NCI-H2171 (cell line): ENCODE measurements at places on chromosomes 12 and 14.

DNA sequence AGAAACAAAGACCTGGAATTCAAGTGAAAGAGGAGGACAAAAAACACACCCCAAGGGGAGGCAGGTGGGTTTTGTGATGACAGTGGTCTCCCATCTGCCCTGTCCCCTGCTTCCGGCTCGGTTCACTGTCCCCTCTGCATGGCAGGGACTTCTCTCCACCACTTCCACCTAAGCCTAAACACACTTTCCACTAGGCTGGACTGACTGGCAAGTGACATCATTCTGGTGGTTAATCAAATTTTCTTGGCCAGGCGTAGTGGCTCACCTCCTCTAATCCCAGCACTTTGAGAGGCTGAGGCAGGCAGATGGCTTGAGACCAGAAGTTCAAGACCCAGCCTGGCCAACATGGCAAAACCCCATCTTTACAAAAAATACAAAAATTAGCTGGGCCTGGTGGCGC lies 11.9 kb downstream of the PLEKHG6 start:
- DNase-seq, result no peak

DNA sequence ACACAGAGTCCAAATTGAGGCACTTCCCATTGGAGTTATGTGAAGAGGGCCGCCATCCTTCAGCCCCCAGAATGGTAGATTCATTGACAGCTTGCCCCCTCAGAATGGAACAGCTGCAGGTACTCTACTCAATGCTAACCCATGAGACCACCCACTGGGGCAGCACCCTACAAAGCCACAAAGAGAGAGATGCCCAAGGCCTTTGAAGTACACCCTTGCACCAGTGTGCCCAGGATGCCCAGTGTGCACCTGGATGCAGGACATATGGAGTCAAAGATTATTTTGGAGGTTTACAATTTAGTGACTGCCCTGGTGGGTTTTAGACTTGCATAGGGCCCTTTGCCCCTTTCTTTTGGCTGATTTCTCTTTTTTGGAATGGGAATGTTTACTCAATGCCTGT lies 933.9 kb downstream of the SLC16A7 start:
- DNase-seq, result no peak

DNA sequence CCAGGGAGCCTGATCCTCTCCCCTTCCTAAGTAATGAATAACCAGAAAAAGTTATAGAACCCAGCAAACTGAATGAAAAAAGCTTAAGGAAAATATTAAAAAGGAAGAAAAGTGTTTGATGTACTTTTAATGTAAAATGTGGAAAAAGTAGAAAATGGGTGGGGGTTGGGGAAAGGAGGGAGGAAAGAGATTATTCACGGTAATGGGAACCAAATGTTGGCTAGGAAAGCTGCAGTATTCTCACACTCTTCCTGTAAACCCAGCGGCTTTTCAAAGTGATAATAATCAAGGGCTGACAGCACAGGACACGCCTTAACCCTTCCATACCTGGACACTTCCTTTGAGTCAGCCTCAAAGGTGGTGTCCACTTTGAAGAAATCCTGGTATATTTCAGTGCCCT lies 139.2 kb downstream of the TGFB3 start:
- DNase-seq, result no peak

GRCh38 chr12:6204533-6205143 lies 4.4 kb downstream of the CD9 start:
- no peak for DNase-seq

DNA sequence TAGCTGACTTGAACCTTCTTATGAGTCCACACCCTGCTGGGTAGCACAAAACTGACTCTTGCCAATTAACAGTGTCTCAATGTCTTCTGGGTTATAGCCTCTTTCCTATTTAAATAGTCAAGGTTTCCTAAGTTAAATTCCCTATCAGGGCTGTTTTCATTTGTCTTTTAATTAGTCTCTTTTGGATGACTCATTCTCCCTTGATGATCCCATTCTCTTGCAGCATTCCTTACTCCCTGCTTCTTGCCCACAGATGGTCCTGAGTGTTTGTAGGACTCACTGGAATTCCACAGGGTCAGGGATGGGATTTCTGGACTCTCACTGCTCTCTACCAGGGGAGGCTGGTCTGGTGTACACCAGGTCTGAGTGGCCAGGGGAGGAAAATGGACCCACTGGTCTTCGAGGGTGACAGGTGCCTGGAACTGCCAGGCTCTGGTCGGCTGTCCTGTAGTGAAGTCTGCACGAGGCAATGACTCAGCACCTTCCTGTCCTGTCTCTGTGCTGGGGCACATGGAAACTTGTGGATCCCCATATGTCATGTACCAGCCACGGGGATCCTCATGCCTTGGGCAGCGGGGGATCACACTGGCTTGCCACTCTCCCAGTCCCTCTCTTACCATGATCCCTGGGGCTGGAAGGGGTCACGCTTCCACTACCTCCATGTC lies 236.5 kb upstream of the PELI2 start:
- no peak for DNase-seq

GRCh38 chr12:27191531-27191930 lies 52.6 kb upstream of the STK38L start:
- DNase-seq, result no peak

- DNase-seq, result no peak
Observed at GRCh38 chr12:96392397-96392796, 7.8 kb downstream of the CDK17 start.

DNA sequence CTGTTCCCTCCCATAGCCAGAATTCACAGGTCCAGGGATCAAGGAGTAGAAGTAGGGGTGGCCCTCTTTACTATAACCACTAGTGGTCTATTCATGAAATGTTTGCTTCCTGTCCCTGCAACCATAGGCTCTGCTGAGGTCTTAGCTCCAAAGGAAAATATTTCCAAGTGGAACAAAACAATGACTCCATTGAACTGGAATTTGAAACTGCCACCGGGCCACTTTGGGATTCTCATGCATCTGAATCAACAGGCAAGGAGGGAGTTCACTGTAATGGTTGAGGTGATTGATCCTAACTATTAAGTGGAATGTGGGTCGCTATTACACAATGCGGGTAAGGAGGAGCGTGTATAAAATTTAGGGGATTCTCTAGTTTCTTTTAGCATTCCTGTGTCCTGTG lies 197.0 kb downstream of the ETNK1 start:
- no peak for DNase-seq

DNA sequence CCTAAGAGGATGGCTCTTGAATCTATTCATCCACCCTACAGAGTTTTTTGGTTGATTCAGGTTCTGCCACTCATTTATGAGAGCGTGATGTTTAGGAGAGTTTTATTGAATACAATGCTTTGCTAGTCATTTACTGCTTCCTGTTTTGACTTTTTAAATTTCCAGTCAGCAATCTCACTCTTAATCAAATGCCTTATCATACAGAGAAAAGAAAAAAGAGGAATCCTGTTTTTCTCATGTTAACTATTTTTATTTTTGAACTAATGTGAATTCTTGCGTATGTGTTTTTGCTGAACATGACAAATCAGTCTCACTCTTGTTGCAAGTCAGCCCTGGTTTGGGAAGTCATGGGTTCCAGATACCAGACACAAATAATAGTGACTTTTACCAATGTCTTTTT lies 22.1 kb upstream of the LGMN start:
- no peak for DNase-seq

- no peak for DNase-seq
Observed at GRCh38 chr12:93166541-93167307, 211.0 kb upstream of the NUDT4 start.

- no peak for DNase-seq
Observed at GRCh38 chr12:50040657-50041056, 15.4 kb upstream of the RACGAP1 start.

GRCh38 chr12:32761716-32762115 lies 6.0 kb upstream of the YARS2 start:
- no peak for DNase-seq

DNA sequence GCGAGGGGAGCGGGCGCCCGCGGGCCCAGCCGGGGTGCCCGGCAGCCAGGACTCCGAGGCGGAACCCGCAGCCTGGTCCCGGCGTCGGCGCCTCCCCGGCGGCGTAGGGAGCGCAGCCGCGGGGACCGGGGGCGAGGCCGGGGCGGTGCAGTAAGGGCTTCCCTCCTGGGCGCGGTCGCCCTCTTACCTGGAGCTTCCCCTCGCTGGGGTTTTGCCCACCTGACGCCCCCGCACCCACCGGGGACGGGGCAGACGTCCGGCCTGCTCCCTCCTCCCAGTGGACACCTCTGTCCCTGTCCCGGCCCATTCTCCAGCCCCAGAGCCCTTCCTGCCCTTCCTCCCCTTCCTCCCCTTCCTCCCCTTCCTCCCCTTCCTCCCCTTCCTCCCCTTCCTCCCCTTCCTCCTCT lies 413 bp upstream of the TUBA1C start:
- DNase-seq, result peak; percentile 44

DNA sequence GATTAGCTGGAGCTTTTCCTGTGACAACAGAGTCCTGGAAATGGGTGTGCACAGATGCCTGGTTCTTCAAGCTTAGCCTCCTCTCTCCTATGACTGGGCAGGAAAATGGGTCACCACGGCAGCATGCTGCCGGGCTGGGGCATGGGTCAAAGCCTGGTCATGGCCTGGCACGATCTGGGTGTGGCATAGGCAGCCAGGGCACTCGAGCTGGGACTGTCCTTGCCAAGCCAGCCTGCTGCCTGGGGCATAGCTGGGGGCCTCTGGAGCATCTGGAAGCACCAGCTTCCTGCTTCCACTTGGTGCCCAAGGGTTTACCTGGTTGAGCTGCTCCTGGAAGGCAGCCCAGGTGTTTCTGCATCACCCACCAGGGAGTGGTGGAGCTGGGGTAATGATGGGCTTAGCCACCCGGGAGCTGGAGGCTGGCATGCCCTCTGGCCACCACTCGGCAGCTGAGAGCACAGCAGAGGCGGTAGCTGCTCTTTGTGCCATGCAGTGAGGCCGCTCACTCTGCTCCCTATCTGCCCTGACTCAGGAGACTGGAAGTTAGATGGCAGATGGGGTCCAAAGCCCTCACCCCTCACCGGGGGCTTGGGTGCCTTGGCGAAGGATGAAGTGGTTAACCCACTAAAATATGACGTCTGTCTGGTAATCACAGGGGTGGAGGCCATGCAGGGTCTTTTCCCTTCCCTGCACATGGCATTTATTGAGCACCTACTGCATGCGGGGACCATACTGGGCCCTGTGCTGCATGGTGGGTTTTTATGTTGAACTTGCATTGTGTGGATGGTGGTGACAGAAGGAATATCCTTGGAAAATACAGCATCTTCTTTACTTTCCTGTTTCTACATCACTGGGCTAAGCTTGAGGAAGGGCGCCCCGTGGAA lies 1.7 kb downstream of the OTUB2 start:
- DNase-seq, result no peak

DNA sequence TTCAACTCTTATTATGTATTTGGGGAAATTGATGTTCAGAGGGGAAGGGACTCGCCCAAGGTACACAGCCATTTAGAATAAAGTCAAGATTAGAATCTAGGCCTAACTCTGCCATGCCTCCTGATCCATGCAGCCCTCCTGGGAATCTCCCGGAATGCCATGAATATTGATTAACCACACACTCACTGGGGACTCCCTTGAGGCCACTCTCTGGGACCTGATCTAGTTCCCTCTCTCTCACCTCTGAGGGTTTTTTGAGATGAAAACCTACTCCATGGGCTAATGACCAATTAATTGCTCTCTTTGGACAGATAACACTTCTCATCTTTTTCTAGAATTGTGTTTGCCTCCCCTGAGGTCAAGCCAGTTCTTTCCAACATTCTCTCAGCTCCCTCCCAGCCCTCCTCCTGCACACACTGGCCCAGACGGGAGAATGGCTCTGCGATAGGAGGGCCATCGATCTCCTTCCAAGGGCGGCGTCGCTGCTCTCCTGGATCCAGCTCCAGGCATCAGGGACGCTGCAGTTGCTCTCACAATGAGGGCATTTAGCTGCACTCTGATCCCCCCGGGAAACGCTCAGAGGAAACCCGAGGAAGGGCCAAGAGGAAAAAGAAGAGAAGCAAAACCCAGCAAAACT lies 22.6 kb downstream of the WSCD2 start:
- DNase-seq, result no peak

DNA sequence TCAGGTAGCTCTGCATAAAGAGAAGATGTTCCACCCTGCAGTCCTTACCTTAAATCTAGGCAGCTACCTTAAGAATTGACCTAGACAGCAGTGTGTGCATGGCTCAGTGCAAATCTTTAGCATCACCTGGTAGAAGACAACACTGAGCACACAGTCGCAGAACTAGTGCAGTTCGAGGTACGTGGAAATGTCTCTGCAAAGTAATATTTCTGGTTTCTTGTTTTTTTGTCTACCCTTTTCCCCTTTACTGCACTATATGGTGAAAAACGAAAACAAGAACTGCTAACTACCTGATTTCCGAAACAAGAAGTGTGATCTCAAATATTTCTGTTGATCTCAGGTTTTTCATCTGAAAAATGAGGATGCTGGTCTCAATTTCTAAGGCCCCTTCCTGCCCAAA lies 82.5 kb downstream of the ETV6 start:
- DNase-seq, result no peak

GRCh38 chr14:64849940-64850339 lies 29.8 kb downstream of the SPTB start:
- DNase-seq, result no peak

- no peak for DNase-seq
Observed at GRCh38 chr12:97561619-97562290, 99.2 kb downstream of the RMST start.

GRCh38 chr12:132481345-132481744 lies 8.6 kb upstream of the FBRSL1 start:
- DNase-seq, result no peak

DNA sequence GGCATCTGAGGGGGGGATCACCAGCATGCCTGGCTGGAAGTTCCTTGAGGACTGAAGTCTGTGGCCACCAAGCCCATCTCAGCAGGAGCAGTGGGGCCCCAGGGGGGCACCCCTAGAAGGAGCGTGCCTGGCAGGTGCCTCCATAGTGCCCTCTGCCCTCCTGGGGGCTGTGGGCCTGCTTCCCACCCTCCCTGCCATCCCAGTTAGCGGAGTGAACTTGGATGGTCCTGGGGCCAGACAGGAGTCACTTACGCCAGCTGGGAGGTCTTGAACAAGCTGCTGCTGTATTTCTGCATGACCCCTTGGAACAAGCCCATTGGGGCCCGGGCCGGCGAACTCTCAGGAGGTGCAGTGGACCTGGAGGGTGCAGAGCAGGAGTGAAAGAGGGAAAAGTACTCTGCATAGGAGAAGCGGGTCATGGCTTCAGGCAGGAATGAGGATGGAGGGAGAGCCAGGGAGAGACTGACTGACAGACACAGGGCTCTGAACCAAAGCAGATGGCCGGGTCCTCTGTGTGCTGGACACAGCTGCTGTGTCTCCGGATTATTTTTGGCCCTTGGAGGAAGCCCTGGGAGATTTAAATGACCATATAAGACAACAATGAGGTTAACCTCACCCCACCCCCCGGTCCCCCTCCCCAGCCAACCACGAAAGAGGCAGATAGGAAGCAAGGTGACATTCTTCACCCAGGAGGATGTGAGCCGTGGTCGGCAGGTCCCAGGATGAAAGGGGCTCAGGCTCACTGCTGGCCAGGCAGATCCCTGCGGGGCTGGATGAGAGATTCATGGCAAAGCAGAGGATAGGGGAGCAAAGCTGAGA lies 19.6 kb downstream of the ASB2 start:
- DNase-seq, result no peak

GRCh38 chr14:96895658-96896271 lies 98.6 kb downstream of the VRK1 start:
- DNase-seq, result no peak

GRCh38 chr12:115755061-115755724 lies 522.3 kb downstream of the MED13L start:
- DNase-seq, result no peak

GRCh38 chr14:55075628-55076175 lies 24.3 kb downstream of the MAPK1IP1L start:
- no peak for DNase-seq

- DNase-seq, result peak; percentile 53
Observed at GRCh38 chr12:76037130-76038103, 5.8 kb upstream of the PHLDA1 start.
